ENCODE measurements at places on chromosomes 5 and 9. TPM values are rescaled to one million over a fixed set of nuclear protein-coding genes. Genes with fewer than 3 reads are reported as not detected.

Gene CDH9
- total RNA-seq = not detected

GRCh38 chr9:126413391-126414068, 86.9 kb downstream of the MVB12B start:
- H3K4me1 ChIP-seq = peaks cover 41% of the 10 kb centered on the region
- no peak overlapping the region for H3K4me3 ChIP-seq
- no peaks in the 10 kb centered on the region for H3K27me3 ChIP-seq
- H3K36me3 ChIP-seq = no peaks in the 10 kb centered on the region
- no peak overlapping the region for H3K27ac ChIP-seq
- no peak for DNase-seq

- no peak overlapping the region for H3K27ac ChIP-seq
- no peak for DNase-seq
- no peak overlapping the region for H3K4me3 ChIP-seq
- H3K36me3 ChIP-seq = no peaks in the 10 kb centered on the region
- no peaks in the 10 kb centered on the region for H3K4me1 ChIP-seq
- H3K27me3 ChIP-seq = no peaks in the 10 kb centered on the region
Measured at GRCh38 chr9:10873999-10874398, 261.2 kb upstream of the PTPRD start.

- peaks cover 3% of the 10 kb centered on the region for H3K4me1 ChIP-seq
- DNase-seq = no peak
- no peak overlapping the region for H3K4me3 ChIP-seq
- H3K27ac ChIP-seq = no peak overlapping the region
- H3K27me3 ChIP-seq = peaks cover 6% of the 10 kb centered on the region
Measured at GRCh38 chr9:104915753-104916152, 12.2 kb downstream of the ABCA1 start.

Gene TTLL11
- 1.4 TPM for total RNA-seq

DNA sequence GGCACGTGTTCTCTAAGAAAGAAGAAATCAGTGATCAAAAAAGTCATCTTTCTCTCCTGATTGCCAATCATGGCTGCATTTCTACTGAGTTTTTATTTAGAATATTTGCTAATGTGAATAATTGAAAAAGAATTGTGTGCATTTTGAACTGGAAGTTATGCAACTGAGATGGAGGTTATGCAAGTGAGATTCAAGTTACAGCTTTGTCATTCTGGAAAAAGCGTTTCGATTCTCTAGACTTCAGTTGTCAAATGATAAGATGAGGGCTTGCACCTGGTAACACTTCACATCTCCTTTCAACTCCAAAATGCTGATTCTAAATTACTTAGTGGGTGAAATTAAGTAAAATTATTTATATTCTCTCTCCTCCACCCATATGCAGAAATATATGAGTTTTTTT, 36.4 kb downstream of the C6 start:
- H3K4me1 ChIP-seq = no peaks in the 10 kb centered on the region
- H3K36me3 ChIP-seq = no peaks in the 10 kb centered on the region
- no peak overlapping the region for H3K4me3 ChIP-seq
- no peak for DNase-seq
- no peaks in the 10 kb centered on the region for H3K27me3 ChIP-seq

- DNase-seq = no peak
- H3K27ac ChIP-seq = no peak overlapping the region
- no peak overlapping the region for H3K4me3 ChIP-seq
- H3K27me3 ChIP-seq = no peaks in the 10 kb centered on the region
Measured at GRCh38 chr5:80109646-80110478, 74.7 kb downstream of the THBS4 start.

GRCh38 chr9:100170085-100170484, 71.0 kb downstream of the INVS start:
- no peaks in the 10 kb centered on the region for H3K27me3 ChIP-seq
- no peak overlapping the region for H3K4me3 ChIP-seq
- no peaks in the 10 kb centered on the region for H3K4me1 ChIP-seq
- no peak overlapping the region for H3K27ac ChIP-seq

- H3K4me1 ChIP-seq = peaks cover 37% of the 10 kb centered on the region
- no peaks in the 10 kb centered on the region for H3K27me3 ChIP-seq
- no peaks in the 10 kb centered on the region for H3K36me3 ChIP-seq
- H3K4me3 ChIP-seq = no peak overlapping the region
Measured at GRCh38 chr5:133825631-133826289, 142.7 kb downstream of the C5orf15 start.

GRCh38 chr5:91126448-91126847, 256.7 kb downstream of the ARRDC3 start:
- no peaks in the 10 kb centered on the region for H3K4me1 ChIP-seq
- no peak overlapping the region for H3K4me3 ChIP-seq
- DNase-seq = no peak
- H3K36me3 ChIP-seq = no peaks in the 10 kb centered on the region

Gene GABRA1
- total RNA-seq = not detected

- H3K4me3 ChIP-seq = no peak overlapping the region
- H3K4me1 ChIP-seq = no peaks in the 10 kb centered on the region
- no peak overlapping the region for H3K27ac ChIP-seq
- no peaks in the 10 kb centered on the region for H3K27me3 ChIP-seq
- H3K36me3 ChIP-seq = peaks cover 6% of the 10 kb centered on the region
- DNase-seq = no peak
Measured at GRCh38 chr9:95065224-95065623, 252.3 kb downstream of the FANCC start.

- no peak for DNase-seq
- H3K27me3 ChIP-seq = no peaks in the 10 kb centered on the region
- H3K4me1 ChIP-seq = no peaks in the 10 kb centered on the region
- no peak overlapping the region for H3K4me3 ChIP-seq
Measured at GRCh38 chr9:28120184-28120583, 546.9 kb upstream of the C9orf72 start.

- DNase-seq = no peak
- no peak overlapping the region for H3K27ac ChIP-seq
Measured at GRCh38 chr5:139156814-139157213, 41.4 kb downstream of the SIL1 start.

Gene SPINK13
- not detected for total RNA-seq

Gene MLANA
- total RNA-seq = not detected

DNA sequence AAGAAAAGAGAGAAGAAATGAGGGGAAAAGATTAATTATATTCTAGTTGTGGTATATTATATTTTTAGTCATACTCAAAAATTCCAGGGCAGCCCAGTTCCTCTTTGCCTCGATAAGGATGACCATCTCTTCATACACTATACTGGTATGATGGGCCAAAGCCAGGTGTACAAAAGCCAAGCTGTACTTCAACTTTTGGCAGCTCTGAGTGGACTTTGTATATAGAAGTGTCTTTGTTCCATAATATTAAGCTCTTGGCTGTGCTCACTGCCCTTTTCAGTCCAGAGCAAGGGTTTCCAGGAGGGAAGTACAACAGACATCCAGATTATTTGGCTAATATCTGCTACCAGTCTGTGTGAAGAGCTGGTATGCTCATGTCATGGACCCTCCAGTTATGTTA, 934.3 kb upstream of the CDH10 start:
- no peak overlapping the region for H3K4me3 ChIP-seq
- no peaks in the 10 kb centered on the region for H3K36me3 ChIP-seq
- DNase-seq = no peak
- H3K27ac ChIP-seq = no peak overlapping the region
- no peaks in the 10 kb centered on the region for H3K27me3 ChIP-seq

- no peaks in the 10 kb centered on the region for H3K4me1 ChIP-seq
- H3K36me3 ChIP-seq = no peaks in the 10 kb centered on the region
- H3K4me3 ChIP-seq = no peak overlapping the region
- no peak for DNase-seq
- H3K27me3 ChIP-seq = no peaks in the 10 kb centered on the region
Measured at GRCh38 chr5:175842951-175843793, 28.2 kb upstream of the CPLX2 start.

Gene DMRT3
- not detected for total RNA-seq

DNA sequence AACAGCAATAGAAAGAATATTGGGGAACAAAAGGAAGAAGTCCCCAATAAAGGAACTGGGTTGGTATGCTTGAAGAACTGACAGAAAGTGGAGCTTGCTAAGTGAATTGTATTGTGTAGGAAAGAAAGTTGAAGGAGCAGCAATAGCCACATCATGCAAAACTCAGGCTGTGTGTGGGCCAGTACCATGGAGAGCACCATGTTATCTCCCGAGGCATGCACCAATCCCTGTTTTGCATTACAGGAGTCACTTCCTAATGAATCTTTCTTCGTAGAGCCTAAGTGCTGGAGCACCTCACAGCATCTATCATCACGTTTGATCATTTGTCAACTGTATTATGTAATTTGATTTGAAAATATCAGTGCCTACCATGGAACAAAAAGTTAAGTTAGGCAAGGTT, 137.7 kb upstream of the NMUR2 start:
- no peak for DNase-seq
- H3K4me3 ChIP-seq = no peak overlapping the region
- no peak overlapping the region for H3K27ac ChIP-seq

- H3K4me1 ChIP-seq = no peaks in the 10 kb centered on the region
- peaks cover under 1% of the 10 kb centered on the region for H3K27me3 ChIP-seq
- H3K36me3 ChIP-seq = no peaks in the 10 kb centered on the region
- no peak overlapping the region for H3K4me3 ChIP-seq
- no peak overlapping the region for H3K27ac ChIP-seq
Measured at GRCh38 chr5:156128026-156128425, 198.9 kb upstream of the SGCD start.

DNA sequence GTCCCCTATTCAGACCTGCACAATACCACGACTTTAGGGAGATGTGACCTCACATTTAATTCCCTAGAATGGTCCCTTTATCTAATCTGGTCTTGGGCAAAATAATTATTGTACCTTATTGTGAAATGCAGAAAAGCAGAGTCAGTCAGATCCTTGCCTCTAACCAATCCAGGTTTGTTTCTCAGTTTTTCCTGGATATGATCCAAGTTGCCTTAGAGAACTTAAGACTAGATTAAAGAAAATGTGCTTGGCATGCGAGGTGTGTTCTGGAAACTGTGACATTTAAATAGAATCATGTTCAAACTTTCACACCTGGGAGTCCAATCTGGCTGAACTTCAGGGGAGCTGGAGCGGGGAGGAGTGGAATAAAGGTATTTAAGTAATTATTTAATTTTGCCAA, 696.2 kb downstream of the DNAH5 start:
- H3K27me3 ChIP-seq = no peaks in the 10 kb centered on the region
- H3K4me1 ChIP-seq = no peaks in the 10 kb centered on the region
- no peak for DNase-seq
- H3K36me3 ChIP-seq = no peaks in the 10 kb centered on the region
- H3K27ac ChIP-seq = no peak overlapping the region

DNA sequence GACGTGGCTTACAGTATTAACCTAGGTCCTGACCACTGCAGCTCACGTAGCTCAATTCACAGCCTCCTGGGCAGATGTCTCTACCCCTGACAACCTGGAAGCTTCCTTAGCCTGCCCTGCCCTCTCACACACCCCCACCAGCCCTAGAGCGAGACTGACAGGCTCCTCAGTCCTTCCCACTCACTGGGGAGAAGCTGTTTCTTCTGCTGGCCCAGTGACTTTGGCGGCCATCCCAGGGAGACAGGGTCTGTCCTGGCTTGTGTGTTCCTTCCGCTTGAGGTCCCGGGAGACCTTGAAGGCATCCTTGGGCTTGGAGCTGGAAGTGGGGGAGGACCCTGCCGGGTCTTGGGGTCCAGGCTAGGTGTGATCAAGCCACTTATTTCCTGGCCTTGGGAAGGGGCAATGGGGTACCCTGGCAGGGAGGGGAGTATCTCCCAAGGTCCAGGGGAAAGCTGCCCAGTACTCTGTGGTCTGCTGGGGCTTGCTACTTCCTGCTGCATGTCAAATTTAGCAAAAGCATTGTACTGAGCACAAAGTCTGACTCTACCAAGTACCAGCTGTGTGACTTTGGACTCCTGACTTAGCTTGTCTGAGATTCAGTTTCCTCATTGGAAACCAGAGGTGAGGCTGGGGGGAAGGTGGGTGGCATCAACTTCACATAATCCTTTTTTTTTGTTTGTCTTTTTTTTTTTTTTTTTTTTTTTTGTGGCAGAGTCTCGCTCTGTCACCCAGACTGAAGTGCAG, 1.9 kb downstream of the MIGA2 start:
- H3K27me3 ChIP-seq = no peaks in the 10 kb centered on the region
- H3K4me1 ChIP-seq = peaks cover 29% of the 10 kb centered on the region
- peak overlapping the region; percentile 86 for H3K4me3 ChIP-seq
- no peak overlapping the region for H3K27ac ChIP-seq
- H3K36me3 ChIP-seq = peaks cover 7% of the 10 kb centered on the region
- no peak for DNase-seq

- no peak overlapping the region for H3K4me3 ChIP-seq
- H3K27ac ChIP-seq = no peak overlapping the region
- H3K36me3 ChIP-seq = no peaks in the 10 kb centered on the region
- DNase-seq = no peak
- H3K4me1 ChIP-seq = no peaks in the 10 kb centered on the region
Measured at GRCh38 chr5:38167562-38167996, 90.8 kb upstream of the EGFLAM start.
